ENCODE measurements at places on chromosomes 13 and 19.

GRCh38 chr13:49571299-49572240 is 13.8 kb downstream of the RCBTB1 start:
- DNase-seq, result no peak
- H3K4me1 ChIP-seq, result peaks cover 16% of the 10 kb centered on the region
- H3K36me3 ChIP-seq, result peaks cover 7% of the 10 kb centered on the region
- no peak overlapping the region for H3K27ac ChIP-seq
- H3K4me3 ChIP-seq, result no peak overlapping the region
- H3K27me3 ChIP-seq, result no peaks in the 10 kb centered on the region

- H3K4me3 ChIP-seq, result no peak overlapping the region
- no peak overlapping the region for H3K27ac ChIP-seq
- H3K27me3 ChIP-seq, result no peaks in the 10 kb centered on the region
These were observed 28.7 kb upstream of the C1QTNF9 start for GRCh38 chr13:24280720-24281119.

DNA sequence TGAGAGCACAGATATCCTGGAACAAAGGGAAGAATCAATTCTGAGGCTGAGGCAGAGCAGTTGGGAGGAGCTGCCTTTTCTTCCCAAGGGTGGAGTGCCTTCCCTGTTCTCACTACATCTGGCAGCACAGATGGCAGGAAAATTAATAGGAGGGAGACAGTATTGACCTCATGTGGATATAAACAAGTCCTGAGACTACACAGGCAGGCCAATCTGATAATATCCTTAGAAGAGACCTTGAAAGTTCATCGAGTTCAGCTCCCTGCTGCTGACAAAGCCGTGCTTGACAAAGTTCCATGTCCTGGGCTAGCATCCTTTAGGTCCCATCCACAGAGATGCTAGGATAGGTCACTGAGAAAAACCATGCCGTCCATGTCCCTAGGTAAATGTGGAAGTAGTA is 1451.5 kb downstream of the EFNB2 start:
- DNase-seq, result no peak
- H3K27ac ChIP-seq, result no peak overlapping the region
- H3K4me3 ChIP-seq, result no peak overlapping the region

DNA sequence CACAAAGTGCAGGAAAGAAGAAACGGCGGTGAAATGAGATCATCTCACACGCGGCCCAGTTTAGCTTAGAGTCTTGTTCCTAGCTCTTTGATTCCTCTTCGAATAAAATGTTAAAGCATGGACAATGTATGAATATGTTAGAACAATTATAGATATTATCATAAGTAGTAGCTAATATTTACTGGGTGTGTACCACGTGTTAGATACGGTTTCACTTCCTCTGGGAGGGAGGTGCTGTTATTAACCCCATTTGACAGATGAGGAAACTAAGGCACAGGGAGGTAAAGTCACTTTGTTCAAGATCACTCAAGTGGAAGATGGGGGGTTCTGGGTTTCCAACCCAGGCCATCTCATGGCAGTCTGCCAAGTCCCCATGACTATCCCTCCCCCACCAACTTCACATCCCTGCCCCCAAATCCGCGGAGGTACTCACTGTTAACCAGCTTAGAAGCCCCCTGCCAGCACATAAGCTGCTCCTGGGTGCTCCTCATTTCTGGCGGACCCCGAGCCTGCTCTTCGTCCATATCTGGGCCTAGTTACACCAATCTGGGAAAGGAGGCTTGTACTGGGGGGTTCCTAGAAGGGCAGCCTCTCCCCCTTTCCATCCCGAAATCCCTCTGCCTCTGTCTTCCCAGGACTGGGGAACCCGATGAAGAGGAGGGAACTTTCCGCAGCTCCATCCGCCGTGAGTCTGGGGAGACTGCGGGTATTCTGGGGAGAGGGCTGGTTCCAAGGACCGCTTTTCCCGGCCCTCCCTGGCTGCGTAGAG is 1.0 kb upstream of the FXYD7 start:
- H3K27ac ChIP-seq, result peak overlapping the region; percentile 52
- H3K4me1 ChIP-seq, result peaks cover 30% of the 10 kb centered on the region

DNA sequence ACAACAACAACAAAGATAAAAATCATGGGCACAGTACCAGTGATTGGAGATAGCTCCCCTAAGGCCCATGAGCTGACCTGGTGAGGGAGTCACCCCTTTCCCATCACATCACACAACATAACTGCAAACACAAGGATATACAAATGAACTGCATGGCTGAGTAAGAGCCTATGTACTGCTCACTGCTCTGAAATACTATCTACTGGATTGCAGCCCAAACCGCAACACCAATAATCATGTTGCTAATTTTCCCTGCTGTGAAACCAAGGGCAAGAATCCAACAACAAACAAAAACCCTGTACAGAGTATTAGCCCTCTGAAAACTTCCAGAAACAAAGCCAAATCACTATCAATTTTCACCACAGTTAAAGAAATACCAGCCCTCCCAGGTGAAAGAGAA is 1893.2 kb downstream of the PCDH9 start:
- H3K36me3 ChIP-seq, result no peaks in the 10 kb centered on the region
- DNase-seq, result no peak

DNA sequence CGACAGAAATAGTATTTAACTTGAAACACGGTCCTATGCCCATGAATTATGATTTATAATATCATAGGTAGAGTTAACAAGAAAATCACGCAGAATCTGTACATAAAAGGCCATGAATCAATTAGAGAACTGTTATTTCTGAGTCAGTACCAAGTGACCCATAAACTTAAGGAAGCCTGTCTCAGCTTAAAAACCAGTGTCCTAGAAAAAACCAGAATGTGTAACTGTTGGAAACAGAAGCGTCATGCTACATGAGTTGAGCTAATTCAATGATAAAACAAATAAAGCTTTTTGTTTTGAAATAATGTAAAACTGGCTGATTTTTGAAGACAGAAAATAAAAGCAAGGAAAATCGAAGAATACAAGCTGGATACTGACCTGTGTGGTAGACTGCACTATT is 34.8 kb upstream of the SGCG start:
- H3K4me1 ChIP-seq, result no peaks in the 10 kb centered on the region
- no peaks in the 10 kb centered on the region for H3K36me3 ChIP-seq
- H3K27ac ChIP-seq, result no peak overlapping the region

GRCh38 chr19:57719901-57720519 is 7.4 kb downstream of the ZNF671 start:
- H3K4me3 ChIP-seq, result no peak overlapping the region
- no peaks in the 10 kb centered on the region for H3K27me3 ChIP-seq
- no peak overlapping the region for H3K27ac ChIP-seq
- DNase-seq, result no peak
- no peaks in the 10 kb centered on the region for H3K4me1 ChIP-seq

DNA sequence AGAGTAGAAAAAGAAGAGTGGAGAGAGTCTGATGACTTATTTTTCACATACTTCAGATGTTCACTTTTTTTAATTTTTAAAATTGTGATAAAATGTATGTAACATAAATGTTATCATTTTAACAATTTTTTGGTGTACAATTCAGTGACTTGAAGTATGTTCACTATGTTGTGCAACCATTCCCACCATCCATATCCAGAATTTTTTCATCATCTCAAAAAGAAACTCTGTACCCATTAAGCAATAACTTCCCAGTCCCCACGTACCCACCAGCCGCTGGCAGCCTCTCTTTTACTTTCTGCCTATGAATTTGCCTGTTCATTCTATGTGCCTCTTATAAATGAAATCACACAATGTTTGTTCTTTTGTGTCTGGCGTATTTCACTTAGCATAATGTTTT is 43.3 kb downstream of the SKA3 start:
- H3K4me1 ChIP-seq, result no peaks in the 10 kb centered on the region
- H3K27ac ChIP-seq, result no peak overlapping the region
- H3K36me3 ChIP-seq, result no peaks in the 10 kb centered on the region
- no peak overlapping the region for H3K4me3 ChIP-seq
- H3K27me3 ChIP-seq, result no peaks in the 10 kb centered on the region

DNA sequence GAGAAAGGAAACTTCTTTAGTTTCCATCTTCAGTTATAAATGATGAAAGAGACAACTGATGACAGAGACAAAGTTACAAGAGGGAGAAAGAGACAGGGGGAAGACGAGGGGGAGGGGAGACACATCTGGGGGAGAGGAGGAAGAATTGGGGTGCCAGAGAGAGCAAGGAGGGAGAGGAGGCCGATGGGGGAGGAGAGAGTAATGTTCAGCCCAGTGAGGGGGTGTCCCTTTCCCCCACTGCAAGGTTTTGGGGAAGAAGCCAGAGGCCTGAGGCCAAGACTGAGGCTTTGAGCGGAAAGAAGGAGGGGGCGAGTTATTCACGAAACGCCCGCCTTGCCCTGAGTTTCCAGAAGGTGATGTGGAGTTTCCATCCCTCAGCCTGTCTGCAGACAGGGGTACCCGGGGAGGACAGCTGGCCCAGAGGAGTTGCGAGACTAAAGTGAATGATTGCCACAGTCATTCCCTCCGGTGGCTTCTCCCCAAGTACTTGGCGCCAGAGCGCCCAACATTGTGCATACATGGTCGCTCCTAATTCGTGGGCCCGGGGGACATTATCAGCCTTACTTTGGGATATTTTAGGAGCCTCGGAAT is 558 bp upstream of the PPAN start:
- no peaks in the 10 kb centered on the region for H3K27me3 ChIP-seq
- peak; percentile 80 for DNase-seq
- H3K4me1 ChIP-seq, result peaks cover 37% of the 10 kb centered on the region
- peak overlapping the region; percentile 59 for H3K4me3 ChIP-seq
- H3K27ac ChIP-seq, result peak overlapping the region; percentile 54

- no peak overlapping the region for H3K27ac ChIP-seq
- no peak overlapping the region for H3K4me3 ChIP-seq
- peaks cover 24% of the 10 kb centered on the region for H3K27me3 ChIP-seq
- peaks cover 30% of the 10 kb centered on the region for H3K36me3 ChIP-seq
These were observed 1.3 kb upstream of the ISYNA1 start for GRCh38 chr19:18439025-18439909.

- DNase-seq, result peak; percentile 71
- H3K27ac ChIP-seq, result peak overlapping the region; percentile 98
- peaks cover 7% of the 10 kb centered on the region for H3K36me3 ChIP-seq
- H3K27me3 ChIP-seq, result no peaks in the 10 kb centered on the region
- H3K4me1 ChIP-seq, result peaks cover 36% of the 10 kb centered on the region
These were observed 1.5 kb upstream of the MYADM start for GRCh38 chr19:53865918-53866864.

DNA sequence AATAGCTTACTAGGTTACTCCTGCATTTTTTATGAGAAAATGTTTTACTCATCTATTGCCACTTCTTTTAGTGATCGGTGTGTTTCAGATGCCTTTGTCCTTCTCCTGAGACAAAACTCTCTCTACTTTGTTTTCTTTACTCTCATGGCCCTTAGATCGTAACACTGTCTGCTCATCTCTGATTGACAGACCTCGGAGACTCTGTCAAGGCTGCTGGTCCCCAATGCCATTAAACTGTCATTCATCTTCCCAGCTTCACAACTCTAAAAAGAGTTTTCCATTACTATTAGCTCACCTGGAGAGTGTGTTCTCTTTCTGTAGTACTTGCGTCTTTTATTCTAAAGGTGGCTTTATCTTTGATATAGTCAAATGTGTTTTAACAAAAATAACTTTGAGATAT is 765.2 kb downstream of the SLITRK1 start:
- H3K4me1 ChIP-seq, result no peaks in the 10 kb centered on the region
- no peaks in the 10 kb centered on the region for H3K27me3 ChIP-seq
- no peaks in the 10 kb centered on the region for H3K36me3 ChIP-seq
- no peak for DNase-seq

DNA sequence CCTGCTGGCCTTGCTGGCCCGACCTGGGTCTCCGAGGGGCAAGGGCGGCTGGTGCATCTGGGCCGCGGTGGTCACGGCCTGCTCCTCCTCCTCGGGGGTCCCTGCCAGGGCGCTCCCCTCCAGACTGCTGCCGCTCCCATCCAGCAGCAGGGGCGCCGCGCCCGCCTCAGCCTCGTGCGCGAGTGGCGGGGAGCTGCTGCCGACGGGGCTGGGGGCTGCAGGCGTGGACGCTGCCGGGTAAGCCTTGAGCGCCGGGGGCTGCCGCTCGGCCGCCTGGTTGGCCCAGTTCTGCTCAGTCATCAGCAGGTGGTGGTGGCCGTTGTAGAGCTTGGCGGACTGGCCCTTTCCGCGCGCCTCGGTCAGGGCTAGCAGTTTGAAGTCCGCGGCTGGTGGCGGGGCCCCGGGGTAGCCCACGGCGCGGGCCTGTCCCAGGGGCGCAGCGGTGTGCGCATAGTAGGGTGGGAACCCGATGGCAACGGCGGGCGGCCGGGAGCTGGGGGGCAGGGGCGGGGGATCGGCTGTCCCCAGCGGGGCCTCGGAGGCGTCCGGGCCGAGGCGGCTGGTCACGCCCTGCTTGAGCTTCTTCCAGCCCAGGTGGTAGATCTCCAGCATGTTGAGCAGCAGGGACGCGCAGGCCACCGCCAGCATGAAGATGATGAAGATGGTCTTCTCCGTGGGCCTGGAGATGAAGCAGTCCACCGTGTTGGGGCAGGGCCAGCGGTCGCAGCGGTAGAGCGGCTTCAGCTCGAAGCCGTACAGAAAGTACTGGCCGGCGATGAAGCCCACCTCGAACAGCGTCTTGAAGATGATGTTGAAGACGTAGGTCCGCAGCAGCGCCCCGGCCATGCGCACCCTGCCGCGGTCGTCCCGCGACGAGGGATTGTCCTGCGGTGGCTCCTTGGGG is 18.6 kb downstream of the GJA3 start:
- peak; percentile 36 for DNase-seq
- H3K27ac ChIP-seq, result no peak overlapping the region
- no peaks in the 10 kb centered on the region for H3K36me3 ChIP-seq
- H3K27me3 ChIP-seq, result peaks cover 15% of the 10 kb centered on the region
- peaks cover 10% of the 10 kb centered on the region for H3K4me1 ChIP-seq
- peak overlapping the region; percentile 16 for H3K4me3 ChIP-seq

DNA sequence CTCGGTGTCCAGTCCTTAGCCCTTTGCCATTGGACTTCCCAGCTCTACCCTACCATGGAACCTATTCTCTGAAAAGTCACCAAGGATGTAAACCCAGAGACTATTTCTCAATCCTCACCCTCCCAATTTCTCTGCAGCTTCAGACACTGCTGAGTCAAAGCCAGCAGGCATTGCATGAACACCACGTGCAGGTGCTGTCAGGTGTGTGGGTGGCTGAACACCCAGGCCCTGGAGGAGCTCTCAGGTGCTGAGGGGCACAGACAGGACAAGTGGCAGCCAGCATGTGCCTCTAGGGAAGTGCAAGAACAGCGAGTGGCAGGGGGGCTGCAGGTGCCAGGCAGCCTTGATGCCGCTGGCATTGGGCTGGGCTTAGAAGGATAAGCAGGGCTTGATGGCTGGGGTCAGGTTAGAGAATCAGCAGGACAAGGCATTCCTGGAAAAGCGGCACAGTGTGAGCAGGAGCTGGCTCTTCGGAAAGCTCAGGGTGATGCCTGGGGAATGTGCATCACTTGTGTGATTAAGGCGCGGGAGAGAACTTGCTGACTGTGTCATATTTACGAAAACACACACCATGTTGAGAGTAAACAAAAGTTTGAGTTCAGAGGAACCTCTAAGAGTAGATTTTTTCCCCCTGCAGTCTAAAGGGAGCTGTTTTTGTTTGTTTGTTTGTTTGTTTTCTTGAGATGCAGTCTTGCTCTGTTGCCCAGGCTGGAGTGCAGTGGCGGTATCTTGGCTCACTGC is 83.8 kb downstream of the LNX2 start:
- H3K4me3 ChIP-seq, result no peak overlapping the region
- DNase-seq, result no peak
- no peak overlapping the region for H3K27ac ChIP-seq
- no peaks in the 10 kb centered on the region for H3K27me3 ChIP-seq
- H3K4me1 ChIP-seq, result peaks cover 8% of the 10 kb centered on the region
- H3K36me3 ChIP-seq, result no peaks in the 10 kb centered on the region

GRCh38 chr19:58022283-58022660 is 11.6 kb upstream of the ZSCAN1 start:
- no peak for DNase-seq
- H3K27me3 ChIP-seq, result no peaks in the 10 kb centered on the region
- no peaks in the 10 kb centered on the region for H3K36me3 ChIP-seq
- H3K4me1 ChIP-seq, result no peaks in the 10 kb centered on the region
- H3K4me3 ChIP-seq, result no peak overlapping the region
- no peak overlapping the region for H3K27ac ChIP-seq

Measured in stomach (tissue), 19 donors.